ENCODE measurements at places on chromosomes 16 and 17.

DNA sequence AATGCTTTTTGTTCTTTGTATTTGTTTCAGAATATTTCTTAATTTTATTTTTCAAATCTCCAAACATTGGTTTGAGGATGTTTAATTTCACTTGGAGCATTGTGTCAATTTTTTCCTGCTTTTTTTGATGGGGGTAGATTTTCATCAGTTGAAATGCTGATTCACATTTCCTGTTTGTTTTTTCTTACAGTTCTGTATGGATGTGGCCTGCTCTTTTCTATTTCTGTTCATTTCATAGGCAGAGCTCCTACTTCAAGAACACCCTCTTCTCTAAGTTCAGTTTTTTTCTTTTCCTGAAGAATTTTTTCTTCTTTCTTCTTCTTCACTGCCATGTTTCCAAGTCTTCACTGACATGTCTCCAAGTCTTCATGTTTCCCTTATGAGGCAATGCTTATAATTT is 8.8 kb downstream of the MBTD1 start:
- DNase-seq, result no peak

DNA sequence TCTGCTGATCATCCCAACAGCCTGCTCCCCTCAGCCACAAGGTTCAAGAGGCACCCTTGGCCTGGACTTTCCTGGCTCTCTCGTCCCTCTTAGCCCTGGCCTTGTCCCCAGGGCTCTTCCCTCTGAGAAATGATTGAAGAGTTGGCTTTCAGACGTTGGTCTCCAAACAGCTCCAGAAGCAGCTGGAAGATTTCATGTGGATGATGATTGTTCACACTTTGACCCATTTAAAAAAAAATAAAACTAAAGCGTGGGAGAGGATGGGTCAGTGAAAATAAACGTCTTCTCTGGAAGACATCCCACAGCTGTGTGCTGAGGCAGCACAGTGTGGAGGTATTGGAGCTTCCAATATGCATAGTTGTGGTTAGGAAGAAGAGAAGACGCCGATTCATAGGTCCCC is 54.7 kb upstream of the CDH11 start:
- no peak for DNase-seq

GRCh38 chr17:77248216-77249114 is 107.7 kb downstream of the SEC14L1 start:
- DNase-seq, result no peak

GRCh38 chr17:69452664-69453260 is 38.3 kb downstream of the MAP2K6 start:
- no peak for DNase-seq

DNA sequence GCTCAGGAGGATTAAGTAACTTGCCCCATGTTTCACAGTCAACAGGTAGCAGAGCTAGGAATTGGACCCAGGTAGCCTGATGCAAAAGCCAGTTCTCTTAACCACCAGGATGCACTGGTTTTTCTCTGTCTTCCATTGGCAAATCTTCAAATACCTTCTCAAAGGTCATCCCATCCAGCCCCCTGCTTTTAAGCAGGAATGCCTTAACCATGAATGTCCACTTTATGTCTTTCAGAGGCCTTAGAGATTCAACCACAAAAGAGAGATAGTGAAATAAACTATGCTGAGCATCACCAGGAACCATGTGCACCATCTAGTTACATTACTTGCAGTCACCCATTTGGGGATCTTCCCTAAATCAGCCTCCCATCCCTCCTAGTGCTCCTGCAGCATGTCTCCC is 94.3 kb downstream of the C17orf67 start:
- DNase-seq, result no peak

GRCh38 chr17:57941384-57942370 is 13.5 kb downstream of the CUEDC1 start:
- DNase-seq, result no peak

GRCh38 chr17:3801347-3801746 is 359 bp upstream of the ITGAE start:
- DNase-seq, result no peak

DNA sequence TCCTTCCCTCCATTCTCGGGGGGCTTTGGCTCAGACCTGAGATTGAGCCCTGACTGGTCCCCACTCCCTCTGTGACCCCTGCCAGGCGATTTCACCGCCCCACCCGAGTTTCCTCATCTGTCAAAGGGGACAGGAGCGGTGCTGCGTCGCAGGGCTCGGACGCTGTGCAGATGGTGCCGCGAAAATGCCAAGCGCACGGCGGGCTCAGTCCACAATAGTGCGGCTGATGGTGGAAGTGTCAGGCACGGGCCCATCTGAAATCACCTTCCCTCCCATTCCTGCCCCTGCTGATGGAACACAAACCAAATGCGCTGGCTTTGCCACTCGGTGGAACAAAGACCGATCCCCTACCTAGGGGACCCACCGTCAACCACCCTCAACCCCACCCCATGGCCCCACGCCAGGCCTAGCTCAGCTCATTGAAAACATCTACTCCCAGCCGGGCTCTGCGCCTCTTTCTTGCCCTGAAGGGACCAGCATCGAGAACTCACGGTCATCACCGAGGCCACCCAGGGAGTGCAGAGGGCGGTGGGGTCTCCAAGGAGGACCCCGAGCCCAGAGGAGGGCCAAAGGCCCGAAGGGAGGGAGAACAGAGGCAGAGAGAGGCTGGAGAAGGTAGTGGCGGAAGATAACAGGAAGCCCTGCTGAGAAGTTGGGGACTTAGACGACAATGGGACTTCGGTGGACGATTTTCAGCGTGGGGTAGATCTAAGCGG is 1.4 kb downstream of the CARHSP1 start:
- DNase-seq, result peak; percentile 45

GRCh38 chr17:49989518-49989880 is 5.5 kb downstream of the DLX3 start:
- DNase-seq, result no peak

All from activated CD4-positive, alpha-beta T cell treated with anti-CD3 and anti-CD28 coated beads for 48 hours (primary cell).